Ureter (tissue), 1 donor: ENCODE measurements at places on chromosomes 13 and 19. TPM values are rescaled to one million over a fixed set of nuclear protein-coding genes. Genes with fewer than 3 reads are reported as not detected.

The SPTBN4 gene
- 2.6 TPM for total RNA-seq

The TEX101 gene
- not detected for total RNA-seq

- DNase-seq: no peak
These were observed 8.1 kb downstream of the BEST2 start for GRCh38 chr19:12759686-12760085.

DNA sequence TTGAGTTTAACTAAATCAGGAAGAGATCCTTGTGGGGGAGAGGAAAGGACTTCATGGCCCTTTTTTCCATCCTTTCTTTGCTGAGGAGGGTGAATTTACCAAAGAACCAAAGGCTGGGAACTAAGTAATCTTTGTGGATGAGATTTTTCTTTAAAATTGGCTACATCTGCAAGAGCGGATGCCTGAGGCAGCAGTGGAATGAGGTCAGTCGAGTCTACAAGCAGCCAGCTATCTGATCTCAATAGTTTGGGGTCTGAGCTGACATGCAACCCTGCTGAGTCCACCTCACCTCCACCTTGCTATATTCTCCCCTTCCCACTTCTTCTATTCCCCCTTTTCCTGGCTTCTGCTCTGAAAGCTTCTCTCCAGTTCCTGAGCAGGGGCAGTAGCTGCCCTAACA, 3.6 kb upstream of the DNAJC15 start:
- DNase-seq: no peak

DNA sequence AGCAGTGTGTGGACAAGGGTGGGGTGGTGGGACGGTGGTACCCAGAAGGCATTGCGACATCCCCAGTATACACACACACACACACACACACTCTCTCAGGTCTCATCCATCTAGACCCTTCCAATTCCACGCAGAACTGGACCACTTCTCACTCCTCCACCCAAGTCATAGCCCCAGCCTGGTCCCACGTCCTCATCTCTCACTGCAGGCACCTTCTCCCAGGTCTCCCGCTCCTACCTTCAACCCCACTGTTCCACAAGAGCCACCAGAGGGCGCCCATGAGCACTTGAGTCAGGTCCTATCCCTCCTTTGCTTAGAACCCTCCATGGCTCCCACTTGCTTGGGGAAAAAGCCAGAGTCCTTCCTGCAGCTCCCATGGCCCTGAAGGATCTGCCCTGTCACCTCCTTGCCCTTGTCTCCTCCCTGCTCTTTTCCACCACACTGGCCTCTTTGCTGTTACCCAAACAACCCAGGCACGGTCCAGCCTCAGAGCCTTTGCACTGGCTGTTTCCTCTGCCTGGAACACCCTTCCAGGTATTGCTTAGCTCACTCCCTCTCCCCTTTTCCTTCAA, 62.6 kb downstream of the IER2 start:
- peak; percentile 48 for DNase-seq
